ENCODE measurements at places on chromosomes 5 and 9. TPM values are rescaled to one million over a fixed set of nuclear protein-coding genes. Genes with fewer than 3 reads are reported as not detected.
A peak's percentile ranks its signal among the peaks of the same experiment; 100 is the strongest.

DNA sequence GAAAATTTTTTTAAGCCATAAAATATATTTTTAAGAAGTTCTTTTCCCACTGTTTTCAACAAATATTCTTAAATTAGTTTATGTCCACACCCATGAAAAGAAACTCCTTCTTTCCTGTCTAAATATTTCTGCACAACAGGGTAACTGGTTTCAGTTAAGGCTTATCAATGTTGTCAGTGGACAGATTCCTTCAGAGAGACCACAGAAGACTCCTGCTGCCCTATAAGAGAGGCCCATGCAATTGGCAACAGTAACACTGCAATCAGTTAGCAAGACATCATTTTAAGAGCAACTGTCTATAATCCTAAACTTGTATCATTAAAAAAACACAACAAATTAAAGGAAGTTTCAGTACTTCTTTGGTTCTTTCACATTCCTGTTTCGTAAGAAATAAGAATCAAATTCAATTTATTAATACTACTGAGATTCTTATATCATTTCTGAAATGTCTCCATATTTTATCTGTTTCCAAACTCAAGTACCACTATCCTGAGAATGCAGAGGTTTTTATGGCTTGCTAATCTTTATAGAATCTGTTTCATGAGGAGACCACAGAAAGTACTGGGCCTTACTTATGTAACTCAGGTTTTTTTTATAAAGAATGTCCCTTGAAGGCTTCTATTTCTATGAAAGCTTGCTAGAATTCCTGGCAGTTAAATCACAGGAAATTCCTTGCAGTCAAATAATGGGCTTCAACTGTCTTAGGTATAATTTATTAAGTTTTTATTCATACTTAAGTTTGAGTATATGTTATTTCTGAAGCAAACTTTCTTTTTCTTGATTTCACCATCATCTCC is 240.2 kb downstream of the RFX3 start:
- peak; percentile 18 for DNase-seq

NMUR2 gene
- total RNA-seq = not detected

- peak; percentile 94 for DNase-seq
These were observed 55.6 kb upstream of the COL5A1 start for GRCh38 chr9:134585746-134586706.

EFNA5 gene
- total RNA-seq = not detected

DNA sequence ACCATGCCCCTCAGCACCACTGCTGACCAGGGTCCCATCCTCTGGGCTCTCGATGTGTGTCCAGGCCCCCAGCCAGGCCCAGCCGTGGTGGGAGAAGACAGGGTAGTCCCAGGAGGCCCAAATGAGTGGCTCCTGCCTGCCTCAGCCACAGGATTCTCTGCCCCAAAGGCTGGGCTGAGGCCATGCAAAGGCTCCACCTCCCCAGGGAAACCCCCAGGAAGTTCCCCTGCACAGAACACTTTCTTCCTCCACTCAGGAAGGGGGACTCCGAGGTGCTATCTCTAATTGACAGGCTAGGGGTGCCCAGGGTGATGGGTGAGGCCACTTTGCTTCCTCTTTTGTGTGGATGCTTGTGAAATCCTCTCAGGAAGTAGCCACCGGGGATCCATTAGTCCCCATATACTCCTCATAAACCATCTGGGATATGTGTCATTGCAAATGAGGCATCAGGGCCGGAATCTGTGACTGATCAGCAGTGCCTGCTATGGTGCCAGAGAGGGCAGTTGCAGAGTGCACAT is 23.1 kb upstream of the TDRD7 start:
- peak; percentile 35 for DNase-seq

GRCh38 chr5:9094582-9094981 is 451.3 kb downstream of the SEMA5A start:
- DNase-seq = peak; percentile 70

SPINK4 gene
- not detected for total RNA-seq

PHYHD1 gene
- 4.7 TPM for total RNA-seq

GRCh38 chr9:33318225-33318624 is 27.9 kb downstream of the NFX1 start:
- no peak for DNase-seq

GRCh38 chr5:42360616-42361314 is 62.5 kb upstream of the GHR start:
- DNase-seq = no peak
